ENCODE measurements at places on chromosomes 2 and 18.

DNA sequence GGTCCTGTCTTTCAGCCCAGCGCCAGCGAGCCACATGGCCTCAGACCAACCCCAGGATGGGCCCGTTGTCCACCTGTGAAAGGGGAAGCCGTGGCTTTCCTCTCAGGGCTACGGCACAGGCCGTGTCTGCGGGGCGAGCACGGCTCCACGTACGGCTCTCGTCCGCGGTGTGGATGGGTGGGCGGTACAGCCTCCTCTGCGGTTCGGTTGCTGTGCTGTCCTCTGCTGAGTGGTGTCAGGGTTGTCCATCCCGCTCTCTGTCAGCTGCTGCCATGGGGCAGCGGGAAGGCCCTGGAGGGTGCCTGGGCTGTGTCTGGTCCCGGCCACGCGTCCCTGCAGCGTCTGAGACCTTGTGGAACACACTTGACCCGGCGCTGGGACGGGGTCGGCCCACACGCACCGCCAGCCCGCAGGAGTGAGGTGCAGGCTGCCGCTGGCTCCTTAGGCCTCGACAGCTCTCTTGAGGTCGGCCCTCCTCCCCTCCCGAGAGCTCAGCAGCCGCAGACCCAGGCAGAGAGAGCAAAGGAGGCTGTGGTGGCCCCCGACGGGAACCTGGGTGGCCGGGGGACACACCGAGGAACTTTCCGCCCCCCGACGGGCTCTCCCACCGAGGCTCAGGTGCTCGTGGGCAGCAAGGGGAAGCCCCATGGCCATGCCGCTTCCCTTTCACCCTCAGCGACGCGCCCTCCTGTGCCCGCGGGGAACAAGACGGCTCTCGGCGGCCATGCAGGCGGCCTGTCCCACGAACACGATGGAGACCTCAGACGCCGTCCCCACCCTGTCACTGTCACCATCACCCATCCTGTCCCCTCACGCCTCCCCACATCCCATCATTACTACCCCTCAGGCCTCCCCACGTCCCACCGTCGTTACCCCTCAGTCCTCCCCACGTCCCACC, 128.7 kb downstream of the NFATC1 start:
- peak overlapping the region; percentile 45 for H3K4me3 ChIP-seq
- no peaks in the 10 kb centered on the region for H3K36me3 ChIP-seq
- peaks cover 54% of the 10 kb centered on the region for H3K4me1 ChIP-seq
- H3K27me3 ChIP-seq, result no peaks in the 10 kb centered on the region

GRCh38 chr2:201926067-201926466, 107.6 kb upstream of the FZD7 start:
- no peaks in the 10 kb centered on the region for H3K4me1 ChIP-seq
- no peaks in the 10 kb centered on the region for H3K36me3 ChIP-seq
- no peak overlapping the region for H3K27ac ChIP-seq
- DNase-seq, result no peak

DNA sequence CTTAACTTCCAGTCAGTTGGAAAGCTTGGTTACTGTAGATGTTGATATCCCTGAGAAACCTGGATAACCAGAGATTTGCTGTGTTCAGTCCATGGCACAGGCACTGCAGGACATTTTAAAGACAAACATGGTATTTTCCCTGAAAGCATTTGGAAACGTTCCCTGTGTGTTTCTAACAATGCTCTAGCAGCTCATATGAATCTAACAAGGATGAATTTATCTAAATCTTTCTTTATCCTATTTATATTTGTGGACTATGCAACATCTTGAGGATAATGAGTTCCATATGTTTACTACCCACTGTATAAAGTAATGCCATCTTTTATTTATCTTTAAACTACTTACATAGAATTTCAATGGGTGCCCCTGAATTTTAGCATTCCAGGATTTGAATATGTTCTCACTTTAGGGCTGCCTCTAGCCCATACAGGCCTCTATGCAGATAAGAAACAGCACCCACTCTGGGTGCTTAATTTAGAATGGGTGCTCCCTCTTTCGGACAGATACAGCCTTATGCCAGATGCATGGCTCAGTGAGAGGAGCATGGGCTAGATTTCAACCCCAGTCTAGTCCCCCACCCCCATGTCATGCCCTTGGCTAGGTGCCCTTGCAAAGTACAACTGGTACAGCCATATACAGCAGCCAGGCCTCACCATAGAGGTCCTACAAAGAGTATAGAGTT, 50.6 kb upstream of the NEMP2 start:
- no peak overlapping the region for H3K4me3 ChIP-seq
- no peaks in the 10 kb centered on the region for H3K27me3 ChIP-seq
- no peak overlapping the region for H3K27ac ChIP-seq

GRCh38 chr2:215880970-215881369, 132.4 kb downstream of the MREG start:
- no peaks in the 10 kb centered on the region for H3K4me1 ChIP-seq
- DNase-seq, result no peak
- H3K36me3 ChIP-seq, result no peaks in the 10 kb centered on the region
- no peak overlapping the region for H3K27ac ChIP-seq
- H3K4me3 ChIP-seq, result no peak overlapping the region
- no peaks in the 10 kb centered on the region for H3K27me3 ChIP-seq

DNA sequence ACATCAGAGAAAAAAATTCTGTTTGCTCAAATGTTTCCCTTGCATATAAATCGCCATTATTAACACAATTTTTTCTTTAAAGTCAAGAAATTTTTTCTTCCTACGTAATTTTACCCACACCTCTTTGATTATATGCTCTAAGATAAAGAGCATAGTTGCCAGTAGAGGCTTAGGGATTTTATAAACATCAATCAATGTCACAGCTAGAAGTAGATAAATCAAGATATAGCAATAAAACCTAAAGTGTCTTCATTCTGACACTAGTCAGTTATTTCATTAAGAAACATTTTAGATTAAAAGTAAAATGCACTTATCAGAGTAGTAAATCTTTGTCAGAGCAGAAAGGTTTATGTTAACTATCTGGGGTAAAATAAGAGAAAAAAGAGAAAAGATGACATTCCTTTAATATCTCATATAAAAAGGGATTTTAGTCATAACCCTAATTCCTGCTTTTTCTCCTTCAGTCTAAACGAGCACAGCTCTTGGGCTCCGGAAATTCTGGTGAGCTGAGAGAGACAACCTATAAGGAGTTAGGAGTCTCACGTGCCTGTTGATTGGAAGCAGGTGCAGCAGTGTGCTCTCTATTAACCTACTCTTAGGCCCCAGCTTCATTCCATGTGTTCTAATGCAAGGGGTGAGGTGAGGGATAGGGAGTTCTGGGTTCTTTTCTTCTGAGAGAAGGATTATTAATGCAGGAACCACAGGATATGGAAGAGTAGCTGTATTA, 172.4 kb upstream of the GULP1 start:
- DNase-seq, result no peak
- H3K36me3 ChIP-seq, result no peaks in the 10 kb centered on the region

- no peaks in the 10 kb centered on the region for H3K36me3 ChIP-seq
- no peak overlapping the region for H3K4me3 ChIP-seq
- no peak overlapping the region for H3K27ac ChIP-seq
These were observed 339.8 kb upstream of the EPHA4 start for GRCh38 chr2:221911890-221912289.

GRCh38 chr18:3508576-3509549, 58.9 kb downstream of the TGIF1 start:
- H3K27me3 ChIP-seq, result no peaks in the 10 kb centered on the region
- H3K27ac ChIP-seq, result no peak overlapping the region
- H3K36me3 ChIP-seq, result no peaks in the 10 kb centered on the region
- DNase-seq, result no peak
- H3K4me1 ChIP-seq, result no peaks in the 10 kb centered on the region

- no peak overlapping the region for H3K27ac ChIP-seq
- no peaks in the 10 kb centered on the region for H3K27me3 ChIP-seq
- H3K36me3 ChIP-seq, result no peaks in the 10 kb centered on the region
- H3K4me3 ChIP-seq, result no peak overlapping the region
- DNase-seq, result no peak
- H3K4me1 ChIP-seq, result peaks cover 17% of the 10 kb centered on the region
These were observed 55.8 kb upstream of the NCK2 start for GRCh38 chr2:105688946-105689345.

DNA sequence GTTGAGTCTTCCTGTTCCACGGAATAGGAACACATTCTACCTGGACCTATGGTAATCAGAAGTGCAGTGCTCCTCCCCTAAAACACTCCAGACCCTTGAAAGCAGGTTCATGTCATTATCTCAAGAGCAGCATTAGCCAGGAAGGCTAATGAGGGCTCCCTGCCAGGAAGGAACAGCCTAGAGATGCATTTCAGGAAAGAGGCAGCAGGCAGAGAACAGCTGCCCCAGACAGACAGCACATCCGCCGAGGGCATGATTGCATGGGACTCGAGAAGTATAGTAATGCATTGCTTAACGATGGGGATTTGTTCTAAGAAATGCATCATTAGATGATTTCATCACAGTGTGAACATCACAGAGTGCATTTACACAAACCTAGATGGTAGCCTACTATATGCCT, 171.5 kb downstream of the ALK start:
- H3K4me1 ChIP-seq, result no peaks in the 10 kb centered on the region
- no peak for DNase-seq
- H3K36me3 ChIP-seq, result no peaks in the 10 kb centered on the region
- no peak overlapping the region for H3K4me3 ChIP-seq
- H3K27me3 ChIP-seq, result no peaks in the 10 kb centered on the region

GRCh38 chr2:74554820-74555531, 456 bp downstream of the DOK1 start:
- H3K27ac ChIP-seq, result peak overlapping the region; percentile 76
- H3K36me3 ChIP-seq, result no peaks in the 10 kb centered on the region
- H3K27me3 ChIP-seq, result peaks cover under 1% of the 10 kb centered on the region
- DNase-seq, result no peak

- DNase-seq, result no peak
- H3K4me1 ChIP-seq, result no peaks in the 10 kb centered on the region
- H3K4me3 ChIP-seq, result no peak overlapping the region
- peaks cover 12% of the 10 kb centered on the region for H3K36me3 ChIP-seq
- no peak overlapping the region for H3K27ac ChIP-seq
- no peaks in the 10 kb centered on the region for H3K27me3 ChIP-seq
These were observed 19.8 kb downstream of the VPS4B start for GRCh38 chr18:63402246-63403162.

GRCh38 chr2:29332540-29332939, 217.3 kb downstream of the CLIP4 start:
- no peaks in the 10 kb centered on the region for H3K4me1 ChIP-seq
- no peaks in the 10 kb centered on the region for H3K36me3 ChIP-seq

DNA sequence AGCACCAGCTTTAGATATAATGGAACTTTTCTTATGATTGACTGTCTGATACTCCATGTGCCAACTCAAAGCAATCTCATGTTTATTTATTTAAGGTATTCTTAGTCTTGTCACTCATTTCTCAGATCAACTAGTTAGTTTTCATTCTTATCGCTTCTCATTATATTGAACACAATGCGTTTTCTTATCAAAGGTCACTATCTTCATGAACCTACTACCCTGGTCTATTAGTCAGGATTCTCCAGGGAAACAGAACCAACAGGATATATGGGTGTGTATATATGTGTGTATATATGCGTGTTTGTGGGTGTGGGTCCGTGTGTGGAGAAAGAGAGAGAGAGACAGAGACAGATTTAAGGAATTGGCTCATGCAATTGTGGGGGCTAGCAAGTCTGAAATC, 619.9 kb downstream of the ZEB2 start:
- DNase-seq, result no peak
- no peaks in the 10 kb centered on the region for H3K4me1 ChIP-seq
- H3K4me3 ChIP-seq, result no peak overlapping the region

DNA sequence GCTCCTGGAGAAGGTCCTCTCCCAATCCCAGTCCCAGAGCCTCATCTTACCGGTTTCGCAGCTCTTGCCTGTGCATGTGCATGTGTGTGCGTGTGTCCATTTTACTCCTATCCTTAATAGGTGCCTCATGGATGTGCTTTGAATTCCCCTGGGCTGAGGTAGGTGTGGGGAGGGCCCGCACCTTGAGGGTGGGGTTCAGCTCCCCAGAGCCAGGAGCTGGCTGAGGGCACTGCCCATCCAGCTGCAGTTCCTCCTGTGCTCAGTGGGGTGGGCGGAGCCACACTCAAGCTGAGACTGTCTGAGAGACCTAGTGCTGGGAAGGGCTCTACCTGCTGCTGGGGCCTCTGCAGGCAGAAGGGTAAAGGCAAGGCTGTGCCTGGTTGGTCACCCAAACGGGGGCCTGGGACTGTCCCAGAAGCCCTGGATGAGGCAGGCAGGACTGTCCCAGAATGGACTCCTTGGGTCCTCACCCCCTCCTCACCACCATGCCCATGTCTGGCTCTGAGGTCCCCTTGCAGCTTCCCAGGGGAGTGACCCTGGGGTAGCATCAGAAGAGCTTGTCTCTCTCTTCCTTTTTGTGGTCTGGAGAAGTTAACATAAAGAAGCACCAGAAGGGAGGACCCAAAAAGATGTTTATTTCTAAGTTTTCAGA, 8.9 kb downstream of the GDF7 start:
- H3K36me3 ChIP-seq, result no peaks in the 10 kb centered on the region
- H3K27me3 ChIP-seq, result no peaks in the 10 kb centered on the region
- peak overlapping the region; percentile 82 for H3K27ac ChIP-seq
- H3K4me1 ChIP-seq, result peaks cover 86% of the 10 kb centered on the region
- DNase-seq, result peak; percentile 83
- H3K4me3 ChIP-seq, result no peak overlapping the region

DNA sequence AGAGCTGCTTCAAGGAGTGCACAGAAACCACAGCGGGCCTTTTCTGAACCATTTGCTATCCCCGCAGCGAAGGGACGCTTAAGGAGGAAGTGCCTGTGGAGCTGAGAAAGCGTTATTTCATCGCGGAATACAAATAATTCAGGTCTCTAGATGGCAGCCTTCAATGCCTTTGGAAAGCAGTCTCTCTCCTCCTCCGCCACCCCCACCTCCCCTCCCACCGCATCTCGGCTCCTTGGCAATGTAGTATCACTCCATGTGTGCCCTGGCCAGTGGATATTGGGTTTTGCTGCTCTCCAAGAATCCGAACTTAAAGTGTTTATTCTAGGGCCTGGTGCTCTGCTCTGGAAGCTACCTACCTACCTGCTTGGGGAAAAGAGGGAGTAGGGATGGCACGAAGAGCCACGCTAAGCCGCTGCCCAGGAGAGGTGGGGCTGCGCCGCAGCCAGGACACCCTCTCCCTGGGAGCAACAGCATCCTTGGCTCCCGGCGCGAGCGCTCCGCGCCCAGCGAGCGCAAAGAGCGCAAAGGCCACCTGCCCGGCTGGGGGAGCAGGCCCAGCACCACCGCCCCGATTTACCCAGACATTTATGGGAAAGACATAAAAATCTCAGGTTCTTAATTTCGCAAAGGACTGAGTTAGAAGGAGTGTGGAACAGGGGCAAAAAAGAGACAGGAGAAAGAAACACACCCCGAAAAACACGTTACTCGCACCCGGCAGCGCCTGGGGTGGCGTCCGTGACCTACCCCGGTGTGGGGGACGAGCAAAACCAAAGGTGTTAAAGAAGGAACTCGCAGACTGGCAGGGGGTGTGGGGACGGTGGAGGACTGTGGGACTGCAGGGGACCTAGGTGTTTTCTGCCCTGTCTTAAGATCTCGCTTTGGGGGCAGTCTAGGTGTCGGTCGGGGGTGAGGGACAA, 1.0 kb downstream of the SPHKAP start:
- peaks cover 3% of the 10 kb centered on the region for H3K27me3 ChIP-seq
- H3K4me1 ChIP-seq, result no peaks in the 10 kb centered on the region
- no peaks in the 10 kb centered on the region for H3K36me3 ChIP-seq
- no peak for DNase-seq
